ENCODE measurements at places on chromosomes 3 and 15. TPM values are rescaled to one million over a fixed set of nuclear protein-coding genes. Genes with fewer than 3 reads are reported as not detected.
A peak's percentile ranks its signal among the peaks of the same experiment; 100 is the strongest.

Gene SLC9C1
- total RNA-seq, result not detected

Gene CYP11A1
- 0.30 TPM for total RNA-seq

DNA sequence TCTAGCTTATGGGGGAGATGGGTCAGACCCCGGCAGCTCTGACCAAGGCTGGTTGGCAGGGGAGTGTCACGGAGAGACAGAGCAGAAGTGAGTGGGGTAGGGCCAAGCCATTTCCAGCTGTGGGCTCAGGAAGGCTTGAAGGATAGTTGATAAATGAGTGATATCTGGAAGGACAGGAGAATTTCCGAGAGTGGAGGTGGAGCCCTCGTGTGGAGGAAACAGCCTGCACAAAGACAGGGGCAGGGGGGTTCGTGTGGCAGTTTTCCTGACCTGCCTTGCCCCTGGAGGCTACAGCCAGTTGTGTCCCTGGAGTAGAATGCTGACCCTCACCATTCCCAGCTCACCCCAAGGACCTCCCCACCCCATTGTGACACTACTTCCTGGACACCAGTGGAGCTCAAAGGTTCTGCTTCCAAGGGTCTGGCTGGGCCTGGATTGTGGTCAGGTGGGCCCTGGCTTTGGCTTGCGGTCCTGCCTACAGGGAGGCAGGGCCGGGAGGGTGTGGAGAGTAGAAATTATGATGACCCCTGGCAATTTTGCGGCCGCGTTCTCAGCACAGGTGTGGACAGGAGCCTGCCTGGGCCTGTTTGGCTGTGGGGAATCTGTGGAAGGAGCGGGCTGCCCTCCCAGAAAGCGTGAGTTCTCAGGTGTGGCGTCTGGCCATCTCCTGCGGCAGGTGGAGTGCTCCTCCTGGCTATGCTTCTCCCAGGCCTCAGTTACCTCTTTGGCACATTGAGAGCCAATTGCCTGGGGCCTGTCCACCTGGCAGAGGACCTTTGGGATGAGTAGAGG lies at the start of gene SLC22A14:
Gene SLC22A14 (plus strand): TSS at position 400 of the 792 bp plus-strand sequence. CDS start 23,733 bp downstream, outside the sequence.
- DNase-seq, result no peak

GRCh38 chr15:86664581-86664980 lies 584.9 kb downstream of the AGBL1 start:
- DNase-seq, result no peak

DNA sequence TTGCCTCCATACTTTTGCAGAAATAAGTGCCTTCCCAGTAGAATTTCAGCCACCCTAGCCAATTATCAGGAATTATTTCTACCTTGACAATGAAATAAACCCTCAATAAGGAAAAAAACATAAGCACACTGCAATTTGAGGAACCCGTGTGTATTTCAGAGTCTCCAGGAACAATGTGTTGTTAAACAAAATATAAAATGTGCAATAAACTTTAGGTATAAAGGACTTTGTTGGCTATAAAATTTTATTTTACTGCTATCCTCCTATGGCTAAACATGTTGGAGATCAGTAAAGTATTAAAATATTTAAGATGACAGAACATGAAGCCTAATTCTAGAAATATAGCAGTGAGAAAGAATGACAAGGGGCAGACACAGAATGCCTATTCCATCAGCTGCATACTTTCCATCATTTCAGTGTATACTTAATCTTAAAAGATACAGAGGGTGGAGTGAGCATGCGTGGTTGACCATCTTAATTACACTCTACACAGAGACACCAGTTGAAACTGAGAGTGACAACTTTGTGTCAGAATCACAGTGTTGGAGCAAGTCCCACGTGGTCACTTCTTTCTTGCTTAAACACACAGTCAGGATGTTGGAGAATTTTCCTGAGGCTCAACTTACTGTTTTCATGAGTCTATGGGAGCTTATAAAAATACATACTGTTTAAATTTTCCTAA lies 79.0 kb upstream of the SUCLG2 start:
- DNase-seq, result no peak

GRCh38 chr3:71258116-71258515 lies 325.4 kb downstream of the FOXP1 start:
- peak; percentile 47 for DNase-seq

DNA sequence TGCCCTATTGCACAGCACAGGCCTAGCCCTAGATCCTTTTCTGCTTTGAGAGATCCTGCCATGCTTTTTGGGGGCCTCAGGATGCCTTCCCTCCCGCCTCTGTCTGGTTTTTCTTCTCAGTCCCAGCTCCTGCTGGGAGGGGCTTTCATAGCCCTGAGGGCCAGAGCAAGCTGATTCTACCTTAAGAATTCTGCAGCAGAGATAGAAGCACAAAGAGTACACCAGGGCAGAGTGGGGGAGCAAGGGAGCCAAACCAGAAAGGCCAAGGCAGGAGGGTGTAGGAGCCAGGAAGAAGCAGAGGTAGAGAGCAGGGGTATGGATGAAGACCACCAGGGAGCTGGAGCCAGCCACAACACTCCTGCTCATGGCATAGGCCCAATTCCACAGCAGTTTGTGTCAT lies 18.1 kb downstream of the SH3BP5 start:
- DNase-seq, result no peak

Measured in MG63 (cell line).